ENCODE measurements at places on chromosomes 16 and 17. TPM values are rescaled to one million over a fixed set of nuclear protein-coding genes. Genes with fewer than 3 reads are reported as not detected.
A peak's percentile ranks its signal among the peaks of the same experiment; 100 is the strongest.

MT1H gene
- 5.0 TPM for total RNA-seq

LGALS9B gene
- total RNA-seq, result 14.3 TPM

TPSG1 gene
- 0.24 TPM for total RNA-seq

CEP112 gene
- total RNA-seq, result 3.7 TPM

RCVRN gene
- total RNA-seq, result not detected

EMP2 gene
- 208 TPM for total RNA-seq

TRAPPC2L gene
- 61.0 TPM for total RNA-seq

CEP295NL gene
- 1.7 TPM for total RNA-seq

GRCh38 chr16:8962393-8963009 lies 1.2 kb downstream of the USP7 start:
- peak; percentile 46 for ATAC-seq

GRCh38 chr16:80527297-80527696 lies 13.5 kb upstream of the DYNLRB2 start:
- peak; percentile 72 for ATAC-seq

- peak; percentile 39 for ATAC-seq
These were observed 19.3 kb downstream of the CNTROB start for GRCh38 chr17:7951143-7951792.

DNA sequence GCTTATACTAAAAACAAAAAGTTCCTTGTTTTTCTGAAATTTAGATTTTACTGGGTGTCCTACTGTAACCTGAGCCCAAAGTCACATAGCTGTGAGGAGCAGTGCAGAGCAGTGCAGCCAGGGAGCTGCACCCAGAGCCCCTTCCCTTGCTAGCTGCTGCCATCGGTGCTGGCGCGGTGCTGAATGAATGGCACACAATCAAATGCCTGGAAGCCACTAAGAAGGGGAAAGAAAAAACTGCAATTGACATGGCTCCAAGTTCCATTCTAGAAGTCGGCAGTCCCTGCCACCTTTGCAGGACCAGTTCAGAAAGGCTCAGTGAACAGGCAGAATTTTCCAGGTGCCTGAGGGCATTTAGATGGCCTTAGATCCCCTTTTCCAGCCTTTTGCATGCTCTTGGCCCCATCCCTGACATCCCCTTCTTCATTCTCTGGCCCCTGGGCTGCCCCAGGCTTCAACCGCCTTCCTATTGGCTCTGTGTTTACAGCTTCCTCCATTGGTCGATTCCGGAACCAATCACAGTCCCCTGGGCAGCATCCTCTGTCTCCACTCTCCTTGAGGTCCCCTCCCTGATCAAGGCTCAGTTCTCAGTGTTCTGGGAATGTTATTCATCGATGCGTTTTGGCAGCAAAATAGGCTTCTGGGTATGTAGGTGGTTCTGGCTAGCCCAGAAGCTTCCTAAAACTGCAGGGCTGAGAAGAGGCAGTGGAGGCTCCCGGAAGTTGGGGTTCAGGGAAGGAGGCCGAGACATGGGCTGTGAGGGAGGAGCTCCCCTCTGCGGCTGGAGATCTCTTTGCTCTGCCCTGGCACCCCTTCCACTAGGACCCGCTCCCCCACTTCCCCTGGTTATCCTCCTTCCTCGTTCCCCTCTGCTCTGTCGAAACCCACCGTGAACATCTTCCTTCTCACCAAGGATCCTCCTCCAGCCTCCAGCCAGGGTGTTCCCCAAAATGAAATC lies 37.9 kb downstream of the ATP2C2 start:
- no peak for ATAC-seq

- peak; percentile 63 for ATAC-seq
These were observed 558 bp downstream of the SOX15 start for GRCh38 chr17:7589204-7589868.

- ATAC-seq, result no peak
These were observed 13.4 kb upstream of the RFFL start for GRCh38 chr17:35076874-35077273.

GRCh38 chr17:36136439-36136838 lies 32.8 kb downstream of the CCL4 start:
- ATAC-seq, result no peak

DNA sequence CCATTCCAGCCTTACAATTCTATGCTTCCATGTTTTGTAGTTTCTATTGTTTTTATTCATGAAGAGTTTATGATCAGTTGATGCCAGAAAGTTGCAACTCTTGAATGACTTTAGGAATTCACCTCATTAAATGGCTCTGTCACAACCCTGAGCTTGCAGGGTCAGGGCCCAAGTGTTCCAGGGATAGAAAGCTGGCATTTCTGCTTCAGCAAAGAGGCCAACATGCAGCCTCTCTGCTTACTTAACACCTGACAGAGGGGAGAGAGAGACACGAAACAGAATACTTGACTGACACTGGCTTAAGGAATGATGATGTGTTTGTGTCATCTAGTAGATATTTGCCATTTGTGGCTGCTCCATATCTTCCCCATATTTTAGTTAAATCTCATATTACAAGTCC lies 328.1 kb downstream of the CA10 start:
- no peak for ATAC-seq

DNA sequence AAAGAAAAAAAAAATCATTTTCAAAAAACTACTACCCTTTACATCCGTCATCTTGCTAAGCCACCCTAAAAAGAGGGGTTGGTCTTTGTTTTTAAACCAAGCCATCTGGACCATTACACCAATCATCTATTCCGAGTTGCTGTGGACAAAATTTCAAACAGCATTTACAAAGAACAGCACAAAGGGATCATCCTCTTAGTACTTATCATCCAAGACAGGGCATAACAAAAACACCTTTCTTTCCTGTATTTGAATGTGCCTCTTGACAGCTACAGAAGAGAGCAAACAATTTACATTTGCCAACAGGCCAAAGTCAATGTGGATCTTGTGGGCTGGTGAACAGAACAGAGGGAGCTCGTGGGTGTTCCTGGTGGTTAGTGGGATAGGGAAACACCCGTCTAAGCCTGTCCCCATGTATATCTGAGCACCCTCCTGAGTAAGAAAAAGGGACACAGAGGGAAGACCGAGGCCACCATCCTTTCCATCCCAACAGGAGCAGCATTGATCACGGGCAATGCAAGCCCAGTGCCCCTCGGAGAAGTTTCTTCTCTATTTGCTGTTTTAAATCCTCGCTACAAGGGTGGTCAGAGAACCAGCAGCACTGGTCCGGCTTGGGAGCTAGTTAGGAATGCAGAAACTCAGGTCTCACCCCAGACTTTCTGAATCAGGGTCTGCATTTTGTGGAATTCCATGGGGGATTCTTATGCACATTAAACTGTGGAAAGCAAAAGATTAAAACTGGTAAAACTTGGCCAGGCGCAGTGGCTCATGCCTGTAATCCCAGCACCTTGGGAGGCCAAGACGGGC lies 1.9 kb downstream of the SLC39A11 start:
- no peak for ATAC-seq

- no peak for ATAC-seq
These were observed 826 bp upstream of the MPO start for GRCh38 chr17:58281511-58282011.

GRCh38 chr16:79887541-79888540 lies 287.3 kb upstream of the MAF start:
- ATAC-seq, result no peak

GRCh38 chr17:236641-237405 lies 55.4 kb upstream of the DOC2B start:
- peak; percentile 48 for ATAC-seq

DNA sequence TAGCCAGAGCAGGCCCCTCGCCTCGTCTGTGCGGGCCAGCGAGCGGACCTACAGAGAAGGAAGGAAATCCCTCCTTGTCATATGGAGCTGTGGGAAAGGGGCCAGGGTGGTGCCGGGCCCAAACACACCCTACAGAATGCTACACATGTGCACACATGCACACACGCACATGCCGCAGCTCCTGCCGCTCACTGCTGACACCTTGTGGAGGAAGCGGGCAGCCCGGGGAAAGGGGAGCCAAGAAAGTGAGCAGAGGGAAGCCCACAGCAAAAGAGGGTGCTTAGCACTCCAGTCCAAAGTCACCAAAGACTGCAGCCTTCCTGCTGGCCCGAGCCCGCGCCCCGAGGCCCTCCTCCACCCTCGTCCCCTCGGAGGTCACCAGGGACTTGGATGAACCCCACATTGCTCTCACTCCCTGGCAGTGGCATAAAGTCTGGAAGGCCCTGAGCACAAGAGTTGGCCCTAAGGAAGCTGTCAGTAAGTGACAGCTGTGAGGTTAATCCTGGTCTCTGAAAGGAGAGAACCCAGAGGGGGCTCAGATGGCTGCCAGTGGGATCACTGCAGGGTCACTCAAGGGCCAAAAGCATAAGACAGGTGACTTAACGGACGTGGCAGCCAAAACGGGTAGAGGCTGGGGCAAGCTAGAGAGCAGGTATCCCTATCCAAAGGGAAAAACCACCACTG lies 68.2 kb downstream of the MYO18A start:
- ATAC-seq, result peak; percentile 88

DNA sequence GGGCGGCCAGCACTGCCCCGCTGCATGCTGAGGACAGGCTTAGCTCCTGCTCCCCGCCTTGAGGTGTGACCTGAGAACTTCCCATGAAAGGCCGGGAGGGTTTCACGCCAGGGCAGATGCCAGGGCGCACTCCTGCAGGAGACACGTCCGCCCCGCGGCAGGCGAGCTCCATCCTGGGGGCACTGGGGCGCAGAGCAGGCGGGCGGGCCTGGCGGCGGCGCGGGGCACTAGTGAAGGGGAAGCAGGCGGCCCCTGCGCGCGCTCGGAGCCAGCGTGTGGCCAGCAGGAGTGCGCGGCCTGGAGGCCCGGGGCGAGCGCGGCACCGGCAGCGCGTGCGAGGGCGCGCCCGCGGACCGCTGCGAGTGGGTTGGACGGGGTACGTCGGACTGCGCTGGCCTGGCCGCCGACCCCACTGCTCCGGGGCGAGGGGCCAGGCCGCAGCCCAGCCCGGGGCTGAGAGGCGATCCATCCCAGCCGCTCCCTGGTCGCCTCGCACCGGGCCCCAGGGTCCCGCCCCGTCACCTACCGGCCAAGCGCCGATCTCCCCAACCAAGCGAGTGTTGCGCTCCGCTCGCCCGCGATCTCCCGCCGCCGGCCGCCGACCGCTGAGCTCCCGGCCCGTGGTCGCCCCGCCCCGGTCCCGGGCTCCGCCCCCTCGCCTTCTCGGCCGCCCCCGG lies at the start of gene MAP3K14:
TSS of gene MAP3K14 (minus strand) at position 587 of the 677 bp plus-strand sequence. CDS start 26,275 bp downstream, outside the sequence.
- peak; percentile 39 for ATAC-seq

DNA sequence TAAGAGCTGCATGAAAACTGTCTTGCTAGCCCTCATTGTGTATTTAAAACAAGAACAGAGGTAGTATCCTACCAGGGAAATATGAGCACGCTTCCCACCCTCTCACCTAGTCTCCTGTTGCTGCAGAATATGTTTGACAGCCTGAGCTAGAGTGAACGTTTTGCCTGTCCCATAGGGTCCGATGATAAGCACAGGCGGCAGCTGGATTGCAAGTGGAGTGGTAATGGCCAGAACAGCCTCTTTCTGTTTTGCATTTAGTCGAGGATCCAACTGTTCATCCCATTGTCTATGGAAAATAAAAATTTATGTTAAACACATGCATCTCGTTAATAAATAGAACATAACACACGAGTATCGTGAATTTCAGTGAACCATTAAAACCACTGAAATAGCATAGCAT lies 84.2 kb downstream of the HELZ start:
- no peak for ATAC-seq

DNA sequence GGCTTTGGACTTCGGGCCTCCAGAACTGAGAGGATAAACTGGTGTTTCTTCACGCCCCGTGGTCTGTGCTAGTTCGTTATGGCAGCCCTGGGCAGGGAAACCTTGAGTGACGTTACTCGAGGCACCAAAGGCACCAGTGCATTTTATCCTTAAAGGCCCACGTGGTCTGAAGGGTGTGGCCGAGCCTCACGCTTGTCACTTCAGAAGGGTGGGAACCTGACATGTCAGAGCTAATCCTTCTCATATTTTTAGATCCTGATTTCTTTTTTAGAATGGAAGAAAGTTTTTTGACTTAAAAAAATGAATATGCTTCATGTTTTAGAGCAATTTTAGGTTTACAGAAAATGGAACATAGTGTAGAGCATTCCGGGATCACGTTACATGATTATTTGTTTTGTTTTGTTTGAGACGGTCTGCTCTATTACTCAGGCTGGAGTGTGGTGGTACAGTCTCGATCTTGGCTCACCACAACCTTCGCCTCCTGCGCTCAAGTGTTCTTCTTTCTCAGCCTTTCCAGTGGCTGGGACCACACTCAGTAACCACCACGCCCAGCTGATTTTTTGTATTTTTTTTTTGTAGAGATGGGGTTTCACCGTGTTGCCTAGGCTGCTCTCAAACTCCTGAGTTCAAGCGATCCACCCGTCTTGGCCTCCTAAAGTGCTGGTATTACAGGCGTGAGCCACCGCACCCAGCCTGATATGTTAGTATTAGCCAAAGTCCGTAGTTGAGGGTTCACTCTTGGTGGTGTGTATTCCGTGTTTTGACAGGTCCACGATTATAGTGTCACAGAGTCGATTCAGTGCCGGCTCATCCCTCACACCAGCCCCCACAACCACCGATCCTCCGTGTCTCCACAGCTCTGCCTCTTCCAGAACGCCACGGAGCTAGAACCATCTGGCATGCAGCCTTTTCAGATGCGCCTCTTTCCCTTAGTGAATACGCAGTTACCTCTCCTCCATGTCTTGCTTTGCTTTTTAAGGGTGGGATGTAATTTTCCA lies 47.9 kb downstream of the RAB11FIP3 start:
- ATAC-seq, result no peak

- ATAC-seq, result no peak
These were observed 19.0 kb upstream of the TUBG2 start for GRCh38 chr17:42640121-42640520.

- peak; percentile 14 for ATAC-seq
These were observed 9.4 kb downstream of the THRA start for GRCh38 chr17:40072040-40072734.

- no peak for ATAC-seq
These were observed 10.0 kb downstream of the GAN start for GRCh38 chr16:81324808-81325207.

GRCh38 chr17:18986541-18987229 lies 17.9 kb downstream of the FAM83G start:
- no peak for ATAC-seq

DNA sequence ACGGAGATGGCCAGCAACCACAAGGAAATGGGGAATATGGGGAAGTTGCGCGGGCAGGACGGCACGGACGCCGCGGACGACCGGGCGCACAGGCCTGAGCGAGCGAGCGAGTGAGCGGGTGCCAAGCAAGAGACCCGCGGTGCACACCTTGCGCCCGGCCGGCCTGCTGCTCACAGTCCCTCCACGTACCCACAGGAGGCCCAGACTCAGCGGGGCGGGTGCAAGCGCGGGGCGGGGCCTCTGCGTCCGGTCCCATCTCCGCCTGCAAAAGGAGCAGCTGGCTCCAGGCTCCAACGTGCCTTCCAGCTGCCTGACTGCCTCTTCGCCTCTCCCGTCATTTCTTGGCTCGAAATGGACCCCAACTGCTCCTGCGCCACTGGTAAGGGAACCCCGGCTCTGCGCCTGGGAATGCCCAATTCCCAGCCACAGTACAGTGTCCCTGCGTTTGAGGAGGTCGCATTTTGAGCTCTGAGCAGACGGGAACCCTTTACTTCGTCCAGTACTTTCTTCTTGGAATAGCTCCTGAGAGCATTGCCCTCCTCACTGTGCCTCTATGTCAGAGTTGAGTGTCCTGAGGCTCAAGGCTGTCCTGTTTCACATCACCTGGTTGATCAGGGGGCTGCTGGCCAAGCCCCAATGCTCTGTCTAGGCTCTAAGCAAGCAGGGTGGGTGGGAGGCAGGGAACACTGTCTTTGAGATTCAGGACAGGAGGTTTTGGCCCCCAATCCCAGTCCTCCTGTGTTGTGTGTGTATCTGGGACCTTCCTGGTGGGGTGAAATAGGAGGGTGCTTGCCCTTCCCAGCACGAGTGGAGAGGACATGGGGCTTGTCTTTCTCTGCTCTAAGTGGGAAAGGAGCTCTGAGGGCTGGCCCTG lies 8.1 kb upstream of the MT1E start:
- peak; percentile 82 for ATAC-seq

- no peak for ATAC-seq
These were observed 8.1 kb downstream of the MKS1 start for GRCh38 chr17:58210922-58211321.

- no peak for ATAC-seq
These were observed 37.6 kb downstream of the HS3ST4 start for GRCh38 chr16:25729188-25729915.
